Inflammatory macrophage treated with lipopolysaccharide for 1 hour (primary cell): ENCODE measurements at places on chromosomes 6 and 20.

- DNase-seq, result no peak
Measured at GRCh38 chr6:157853902-157854502, 31.0 kb downstream of the SNX9 start.

- DNase-seq, result peak; percentile 1
Measured at GRCh38 chr6:106666282-106667021, 37.1 kb downstream of the QRSL1 start.

GRCh38 chr20:23441850-23442313 lies 2.4 kb downstream of the CSTL1 start:
- peak; percentile 93 for DNase-seq

- DNase-seq, result no peak
Measured at GRCh38 chr6:153207006-153207405, 75.9 kb upstream of the RGS17 start.

- DNase-seq, result no peak
Measured at GRCh38 chr6:130587778-130588520, 222.1 kb downstream of the TMEM200A start.

- DNase-seq, result no peak
Measured at GRCh38 chr6:93079061-93079460, 340.3 kb downstream of the EPHA7 start.

- peak; percentile 95 for DNase-seq
Measured at GRCh38 chr20:19867074-19867473, 109.0 kb downstream of the RIN2 start.

- DNase-seq, result no peak
Measured at GRCh38 chr20:6924681-6925080, 157.2 kb downstream of the BMP2 start.

- DNase-seq, result no peak
Measured at GRCh38 chr20:47501116-47501481, 588 bp upstream of the NCOA3 start.

GRCh38 chr20:13302647-13303450 lies 81.8 kb downstream of the ISM1 start:
- peak; percentile 26 for DNase-seq

DNA sequence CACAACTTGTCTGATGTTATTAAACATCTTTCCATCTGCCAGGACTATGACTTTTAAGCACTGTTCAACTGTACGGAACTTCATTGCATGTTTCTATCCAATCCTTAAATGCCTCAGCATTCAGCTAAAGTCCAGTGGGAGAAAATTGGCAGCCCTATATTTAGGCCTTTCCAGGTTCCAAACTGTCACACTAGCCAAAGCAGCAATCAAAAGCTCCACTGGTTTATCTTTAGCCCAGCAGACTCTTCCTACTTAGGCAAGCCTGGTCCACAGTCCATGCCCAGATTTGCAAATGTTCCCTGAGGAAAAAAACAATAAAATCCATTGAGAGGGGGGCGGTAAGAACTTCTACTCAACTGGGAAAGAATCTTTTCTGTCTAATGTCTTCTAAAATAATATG lies 349.1 kb upstream of the GJE1 start:
- no peak for DNase-seq

GRCh38 chr6:160128879-160129516 lies 7.4 kb downstream of the SLC22A1 start:
- DNase-seq, result no peak

GRCh38 chr20:15146948-15147347 lies 809.5 kb upstream of the FLRT3 start:
- DNase-seq, result no peak

DNA sequence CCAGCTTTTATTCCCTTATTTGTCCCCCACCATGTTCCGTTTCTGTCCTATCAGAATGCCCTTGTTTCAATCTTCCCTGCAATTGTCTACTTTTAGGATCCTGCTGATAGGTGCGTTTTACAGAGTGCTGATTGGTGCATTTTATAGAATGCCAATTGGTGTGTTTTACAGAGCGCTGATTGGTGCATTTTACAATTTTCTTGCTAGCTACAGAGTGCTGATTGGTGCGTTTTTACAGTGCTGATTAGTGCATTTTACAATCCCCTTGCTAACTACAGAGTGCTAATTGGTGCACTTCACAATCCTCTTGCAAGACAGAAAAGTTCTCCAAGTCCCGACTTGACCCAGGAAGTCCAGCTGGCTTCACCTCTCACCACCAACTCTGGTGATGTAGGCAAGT lies 161.6 kb upstream of the CDYL start:
- no peak for DNase-seq

DNA sequence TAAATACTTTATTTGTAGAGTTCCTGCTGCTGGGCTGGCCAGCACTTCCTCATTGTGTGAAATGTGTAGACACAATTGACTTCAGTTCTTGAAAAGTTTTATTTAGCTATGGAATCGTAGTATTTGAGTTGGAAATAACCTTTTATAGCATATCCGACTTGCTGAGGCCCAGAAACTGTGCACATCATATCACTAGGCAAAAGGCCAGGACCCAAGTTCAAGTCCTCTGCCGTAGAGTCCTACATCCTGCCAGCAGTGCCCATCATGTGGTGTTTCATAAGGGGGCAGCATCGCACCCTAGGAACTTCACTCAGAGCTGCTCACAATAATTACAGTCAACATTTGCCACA lies 207.7 kb upstream of the SNX9 start:
- DNase-seq, result peak; percentile 16

GRCh38 chr6:89035252-89036101 lies 45.1 kb upstream of the PNRC1 start:
- peak; percentile 98 for DNase-seq

DNA sequence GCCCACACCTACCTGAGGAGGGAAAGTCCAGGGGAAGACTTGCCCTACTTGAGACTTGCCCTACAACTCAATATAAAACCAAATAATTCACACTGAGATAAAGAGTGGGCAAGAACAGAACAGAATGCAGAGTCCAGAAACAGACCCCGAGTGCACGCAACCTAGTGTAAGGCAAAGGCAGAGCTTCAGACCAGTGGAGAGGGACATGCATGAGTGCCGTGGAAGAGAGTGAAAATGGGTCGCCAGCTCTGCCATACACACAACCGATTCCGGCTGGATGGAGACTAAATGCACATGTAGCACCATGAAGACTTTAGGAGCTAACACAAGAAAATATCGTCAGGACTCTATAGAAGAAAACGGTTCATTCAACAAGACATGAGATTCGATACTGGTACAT lies 58.8 kb upstream of the CST7 start:
- no peak for DNase-seq

GRCh38 chr20:58981628-58982364 lies 740 bp downstream of the NELFCD start:
- no peak for DNase-seq

DNA sequence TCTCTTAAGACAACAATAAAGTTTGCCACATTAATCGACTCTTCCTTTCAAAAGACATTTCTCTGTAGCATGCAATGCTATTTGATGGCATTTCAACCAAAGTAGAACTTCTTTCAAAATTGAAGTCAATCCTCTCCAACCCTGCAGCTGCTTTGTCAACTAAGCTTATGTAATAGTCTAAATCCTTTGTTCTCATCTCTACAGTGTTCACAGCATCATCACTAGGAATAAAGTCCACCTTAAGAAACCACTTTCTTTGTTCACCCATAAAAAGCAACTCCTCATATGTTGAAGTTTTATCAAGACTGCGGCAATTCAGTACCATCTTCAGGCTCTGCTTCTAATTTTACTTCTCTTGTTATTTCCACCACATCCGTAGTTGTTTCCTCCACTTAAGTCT lies 11.5 kb upstream of the BLOC1S5 start:
- DNase-seq, result no peak

DNA sequence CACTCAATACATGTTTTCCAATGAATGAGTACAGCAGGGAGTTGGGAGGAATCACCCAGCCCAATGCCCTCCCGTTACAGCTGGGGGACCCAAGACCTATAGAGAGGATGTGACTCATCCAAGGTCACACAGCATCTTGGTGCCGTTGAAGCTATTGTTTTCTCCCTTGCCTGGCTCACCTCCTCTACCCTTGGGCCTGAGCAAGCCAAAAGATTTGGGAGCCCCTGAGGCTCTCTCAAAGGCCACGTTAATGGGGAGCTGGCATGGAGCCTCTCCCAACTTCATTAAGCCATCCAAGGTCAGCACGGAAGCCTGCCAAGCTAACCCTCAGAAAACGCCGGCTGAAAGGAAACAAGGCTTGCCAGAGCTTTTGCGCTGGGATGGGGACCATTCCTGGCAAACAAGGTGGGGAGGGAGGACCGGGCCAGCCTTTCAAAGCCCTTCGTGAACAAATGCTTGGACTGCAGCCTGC lies 30.4 kb downstream of the KCNB1 start:
- DNase-seq, result no peak

GRCh38 chr20:63483834-63484233 lies 11.4 kb upstream of the KCNQ2 start:
- no peak for DNase-seq

DNA sequence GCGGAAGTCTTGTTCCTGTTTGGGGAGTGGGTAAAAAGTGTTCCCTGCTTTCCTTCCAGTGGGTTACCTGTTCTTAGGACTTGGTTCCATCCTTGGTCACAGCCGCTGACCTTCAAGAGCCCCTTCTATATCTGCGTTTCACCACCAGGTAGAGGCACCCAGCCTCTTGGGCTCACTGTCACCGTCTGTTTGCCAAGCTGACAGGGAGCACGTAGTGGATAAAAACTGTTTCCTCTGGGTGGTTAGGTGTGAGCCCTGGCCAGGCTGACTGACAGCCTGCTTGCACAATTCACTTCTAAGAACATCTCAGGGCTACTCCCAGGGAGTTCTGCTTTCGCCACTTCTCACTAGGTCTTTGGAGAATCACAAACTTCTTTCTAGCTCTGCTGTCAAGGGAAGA lies 1.8 kb upstream of the JPH2 start:
- peak; percentile 35 for DNase-seq

GRCh38 chr20:37154684-37155298 lies 24.3 kb upstream of the RPN2 start:
- no peak for DNase-seq

DNA sequence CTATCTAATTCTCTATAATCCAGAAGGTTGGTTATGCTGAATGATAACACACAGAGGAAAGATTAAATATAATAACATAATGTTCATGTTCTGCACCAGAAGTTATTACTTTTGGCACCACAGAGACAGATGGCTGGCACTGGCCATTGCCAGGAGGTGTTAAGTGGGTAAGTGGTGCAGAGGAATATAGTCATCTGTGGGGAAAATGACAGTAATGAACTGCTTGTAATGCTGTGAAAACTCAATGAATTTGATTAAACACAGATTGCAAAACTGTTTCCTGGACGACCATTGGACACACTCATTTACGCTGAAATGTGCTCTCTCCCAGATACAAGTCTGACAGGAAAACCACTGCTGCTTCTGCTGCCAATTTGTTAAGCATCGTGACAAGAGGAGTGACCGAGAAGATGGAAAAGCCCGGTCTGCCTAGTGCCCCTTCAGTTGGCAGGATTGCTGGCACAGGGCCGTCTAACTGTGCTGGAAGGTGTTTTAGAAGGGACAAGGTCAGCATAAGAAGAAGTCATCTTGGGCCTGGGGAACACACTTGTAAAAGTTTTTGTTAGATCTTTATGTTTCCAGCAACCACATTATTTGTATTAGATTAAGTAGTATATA lies 567.4 kb downstream of the CBLN4 start:
- no peak for DNase-seq

GRCh38 chr6:35376281-35376680 lies 33.9 kb downstream of the PPARD start:
- DNase-seq, result no peak

- DNase-seq, result no peak
Measured at GRCh38 chr6:168686831-168687730, 246.1 kb downstream of the SMOC2 start.

DNA sequence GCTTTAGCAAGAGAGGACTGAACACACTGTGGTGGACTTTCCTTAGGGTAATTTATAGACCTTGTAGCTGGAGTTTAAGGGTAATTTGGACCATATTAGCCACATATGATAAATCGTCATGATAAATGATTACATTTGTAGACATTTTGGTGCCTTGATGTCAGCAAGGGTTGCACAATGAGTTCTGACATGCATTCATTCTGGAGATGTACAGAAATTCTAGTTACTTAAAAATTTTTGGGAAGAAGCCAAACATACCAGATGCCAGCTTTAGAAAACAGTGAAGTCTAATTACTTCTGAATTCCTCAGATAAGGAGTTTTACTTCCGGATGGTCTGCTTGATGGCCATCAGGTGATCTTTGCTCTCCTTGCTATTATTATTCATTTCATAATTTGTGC lies 653.1 kb downstream of the TBC1D32 start:
- no peak for DNase-seq

DNA sequence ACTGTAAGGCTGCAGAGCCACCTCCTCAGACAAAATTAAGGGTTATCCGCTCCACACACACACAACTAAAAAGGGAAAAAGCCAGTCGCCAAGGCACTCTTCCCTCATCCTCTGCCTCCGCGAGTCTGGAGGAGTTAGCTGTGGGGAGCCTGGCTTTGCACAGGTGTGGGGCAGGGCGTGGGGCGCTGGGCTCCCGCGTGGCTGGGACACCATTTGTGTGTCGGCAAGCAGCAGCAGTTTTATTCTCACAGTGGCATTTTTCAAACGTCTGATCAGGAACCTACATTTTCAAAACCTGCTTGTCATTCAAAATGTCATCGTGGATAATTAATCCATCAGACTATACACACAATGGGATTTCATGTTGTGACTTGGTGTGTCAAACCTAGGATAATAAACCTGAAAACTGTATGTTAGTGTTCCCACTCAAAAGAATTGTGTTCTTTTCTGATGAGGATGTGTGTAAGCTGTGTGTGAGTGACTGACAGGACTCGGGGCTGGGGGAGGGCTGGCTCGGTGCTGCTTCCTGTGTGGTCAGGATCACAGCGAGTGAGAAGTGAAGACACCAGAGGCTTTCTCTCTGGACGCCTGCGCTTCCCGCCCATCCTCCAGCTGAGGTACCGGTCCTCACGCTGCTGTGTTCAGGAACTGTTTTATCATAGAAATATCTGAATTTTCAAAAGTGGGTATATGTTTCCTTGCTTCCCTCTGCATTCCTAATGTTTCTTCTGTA lies 83.1 kb downstream of the IRF4 start:
- DNase-seq, result peak; percentile 3

DNA sequence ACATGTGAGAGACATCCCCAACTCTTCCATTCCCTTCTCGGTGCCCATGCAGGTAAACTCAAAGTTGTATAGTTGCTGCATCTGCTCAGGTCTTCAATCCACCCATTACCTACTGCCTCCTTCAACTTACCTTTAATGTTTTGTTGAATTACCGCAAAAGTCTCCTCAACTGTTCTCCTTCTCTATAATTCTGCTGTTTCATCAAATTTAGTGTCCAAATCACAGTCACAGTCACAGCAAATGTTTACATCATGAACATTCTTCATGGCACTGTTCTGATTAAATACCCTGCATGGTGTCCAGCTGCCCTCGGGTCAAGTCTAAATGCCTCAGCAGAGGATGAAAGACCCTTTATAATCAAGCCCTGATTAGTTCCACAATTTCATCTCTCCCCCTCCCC lies 130.1 kb downstream of the IPCEF1 start:
- DNase-seq, result no peak

DNA sequence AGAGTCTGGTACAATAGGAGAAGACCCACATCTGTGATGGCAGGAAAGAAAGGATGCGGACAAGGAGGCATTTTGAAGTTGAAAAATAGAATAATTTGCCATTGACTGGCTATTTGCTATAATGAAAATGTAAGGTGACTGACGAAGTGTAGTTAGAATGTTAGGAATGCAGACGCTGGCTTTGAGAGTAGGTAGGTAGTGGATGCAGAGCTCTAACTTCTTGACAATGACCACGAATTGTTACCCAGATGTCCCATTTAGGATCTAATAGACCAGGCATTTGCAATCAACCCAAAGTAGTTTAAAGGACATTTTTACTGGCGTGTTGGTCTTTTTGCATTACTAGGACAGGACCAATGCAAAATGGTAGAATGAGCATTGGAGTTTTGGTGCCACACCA lies 14.2 kb downstream of the MLIP start:
- DNase-seq, result no peak
